Tibial nerve (tissue), 4 donors: ENCODE measurements at places on chromosomes 11 and 22. TPM values are rescaled to one million over a fixed set of nuclear protein-coding genes. Genes with fewer than 3 reads are reported as not detected.

DRD2 gene
- 1.3 TPM for total RNA-seq

KCNE3 gene
- total RNA-seq, result 7.1 TPM

ARHGEF17 gene
- 119 TPM for total RNA-seq

DNA sequence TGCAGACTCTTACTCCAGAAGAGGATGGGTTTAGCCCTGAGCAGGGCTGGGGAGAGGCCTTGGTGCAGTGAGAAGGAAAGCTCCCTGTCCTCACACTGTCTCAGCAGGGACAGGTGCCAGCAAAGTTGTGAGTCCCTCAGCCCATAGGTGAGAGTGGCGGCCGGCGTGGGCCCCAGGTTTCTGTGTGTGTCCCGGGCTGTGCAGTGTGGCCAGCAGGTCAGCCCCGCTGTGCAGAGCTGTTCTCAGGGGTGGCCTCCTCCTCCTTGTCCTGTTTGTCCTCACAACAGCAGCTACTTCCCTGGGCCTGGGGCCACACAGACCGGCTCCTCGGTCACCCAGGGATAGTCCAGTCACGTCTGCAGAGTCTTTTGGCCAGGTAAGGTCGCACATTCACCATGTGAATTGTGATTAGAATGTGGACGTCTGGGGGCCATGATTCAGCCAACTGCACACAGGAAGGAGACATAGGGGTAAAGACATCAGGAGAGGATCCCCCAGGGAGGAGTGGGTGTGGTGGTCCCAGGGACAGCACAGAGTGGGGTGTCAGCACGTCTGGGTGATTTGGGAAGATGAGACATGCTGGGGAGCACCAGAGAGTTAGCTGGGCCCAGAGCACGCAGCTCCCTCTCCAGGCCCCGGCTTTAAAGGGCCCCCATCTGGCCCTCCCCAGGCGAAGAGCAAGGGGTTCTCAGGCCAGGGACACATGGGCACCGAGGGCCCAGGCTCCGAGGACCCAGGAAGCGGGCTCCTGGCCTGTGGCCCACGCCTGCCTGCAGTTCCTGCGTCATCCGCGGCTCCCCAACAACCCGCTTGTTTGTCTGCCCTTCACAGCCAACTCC, 81.6 kb downstream of the MYEOV start:
- no peak for DNase-seq

DNA sequence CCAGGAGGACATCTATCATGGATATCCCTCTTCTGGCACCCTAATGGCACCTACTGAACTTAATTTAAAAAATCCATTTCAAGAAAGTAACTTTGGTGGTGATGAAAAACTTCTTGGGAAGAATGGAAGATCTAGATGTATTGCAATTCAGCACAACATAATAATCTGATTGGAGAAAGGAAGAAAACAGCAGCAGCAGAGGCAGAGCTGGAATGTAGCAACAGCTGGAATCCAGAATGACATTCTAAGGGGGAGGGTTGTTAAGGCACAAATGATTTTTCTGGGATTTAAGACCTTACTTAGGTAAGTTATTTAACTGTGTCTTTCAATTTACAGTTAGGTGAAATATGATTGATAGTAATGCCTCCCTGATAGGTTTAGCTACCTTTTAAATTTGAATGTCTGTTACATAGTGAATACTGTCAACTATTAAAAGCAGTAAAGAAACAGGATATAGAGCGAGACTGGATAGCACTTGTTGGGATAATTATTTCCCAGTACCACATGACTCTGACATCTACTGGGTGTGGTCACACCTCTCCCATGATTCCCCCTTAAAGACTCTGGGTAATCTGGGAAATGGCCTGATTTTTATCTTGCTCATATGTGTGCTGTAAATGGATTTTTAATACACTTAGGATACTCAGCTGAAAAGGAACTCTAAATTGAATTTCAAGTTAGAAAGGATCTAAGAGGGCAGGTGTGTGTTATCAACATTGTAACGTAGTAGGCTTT, 11.7 kb downstream of the CAPRIN1 start:
- DNase-seq, result no peak

- DNase-seq, result no peak
Measured at GRCh38 chr22:50445071-50445879, 29.6 kb downstream of the SBF1 start.

DNA sequence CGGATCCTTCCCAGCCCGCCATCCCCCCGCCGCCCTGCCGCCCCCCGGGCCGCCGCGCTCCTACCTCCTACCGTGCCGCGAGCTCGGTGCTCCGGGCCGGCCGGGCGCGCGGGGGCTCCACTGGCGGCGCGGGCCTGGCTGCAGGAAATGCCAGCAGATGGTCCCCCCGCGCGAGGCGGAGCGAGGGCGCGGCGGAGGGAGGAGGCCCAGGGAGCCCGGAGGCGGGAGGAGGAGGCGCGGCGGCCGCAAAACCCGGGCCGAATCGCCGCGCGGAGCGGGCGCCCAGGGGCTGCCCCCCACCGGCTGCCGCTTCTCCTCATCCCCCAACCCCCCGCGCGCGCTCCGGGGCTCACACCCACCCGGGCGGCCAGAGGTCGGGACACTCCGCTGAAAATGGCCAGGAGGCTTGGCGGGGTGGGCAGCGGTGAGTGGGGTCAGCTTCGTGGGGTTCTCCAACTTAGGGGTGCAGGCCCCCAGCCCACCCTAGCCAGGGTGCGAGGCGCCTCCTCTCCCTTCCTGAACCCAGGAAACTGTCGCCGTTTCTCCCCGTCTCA, at the start of gene OSBPL5:
TSS of gene OSBPL5 (minus strand) at position 159 of the 554 bp plus-strand sequence. CDS start 36,162 bp downstream, outside the sequence.
- peak; percentile 55 for DNase-seq

GRCh38 chr22:22605074-22605404, 39.4 kb upstream of the GGTLC2 start:
- no peak for DNase-seq

TREH gene
- total RNA-seq, result not detected

DNA sequence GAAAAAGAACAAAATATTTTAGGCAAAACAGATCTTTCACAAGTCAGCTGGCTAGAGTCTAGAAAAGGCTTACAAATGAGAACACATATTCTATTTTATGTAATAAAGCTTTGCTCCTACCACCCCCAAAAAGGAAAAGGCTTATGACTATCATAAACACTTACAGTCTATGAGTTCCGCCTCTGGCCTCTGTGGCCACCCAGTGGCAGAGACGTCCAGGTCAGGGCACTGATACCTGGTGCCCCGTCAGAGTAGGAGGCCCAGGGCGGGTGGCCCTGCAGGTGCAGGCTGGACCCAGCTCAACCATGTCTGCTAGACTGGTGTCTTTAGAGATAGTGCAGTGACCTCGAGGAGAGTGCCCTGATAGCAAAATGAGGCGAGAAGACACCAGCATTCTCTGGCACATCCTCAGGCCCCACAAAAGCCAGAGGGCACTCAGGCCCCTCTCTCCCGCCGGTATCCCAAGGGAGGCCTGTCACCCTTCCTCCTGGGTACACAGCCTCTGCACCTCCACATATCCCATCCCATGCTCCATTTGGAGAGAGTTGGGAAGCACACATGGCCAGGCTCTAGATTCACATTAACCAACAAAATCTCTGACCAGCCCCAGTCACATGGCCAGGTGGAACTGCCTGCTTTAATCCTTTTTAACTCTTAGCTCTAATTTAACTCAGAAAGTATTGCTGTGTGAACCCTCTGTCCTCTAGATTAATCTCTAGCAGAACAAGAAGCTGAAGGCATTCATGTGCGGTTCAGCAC, 27.3 kb upstream of the SERPIND1 start:
- no peak for DNase-seq

DNA sequence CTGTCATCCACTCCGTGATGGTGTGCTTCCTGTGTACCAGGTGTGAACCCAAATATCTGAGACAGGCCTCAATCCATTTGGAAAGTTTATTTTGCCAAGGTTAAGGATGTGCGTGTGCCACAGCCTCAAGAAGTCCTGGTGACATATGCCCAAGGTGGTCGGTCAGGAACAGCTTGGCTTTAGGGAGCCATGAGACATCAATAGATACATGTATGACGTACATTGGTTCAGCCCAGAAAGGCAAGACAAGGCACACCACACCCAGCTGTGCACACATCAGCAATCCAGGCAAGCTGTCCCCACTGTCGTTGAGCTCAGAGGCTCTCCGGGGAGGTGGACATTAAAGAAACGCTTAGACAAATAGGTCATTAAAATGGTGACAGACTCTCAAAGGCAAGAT, 56.8 kb upstream of the SHANK2 start:
- no peak for DNase-seq

TUB gene
- 14.5 TPM for total RNA-seq

MMP12 gene
- not detected for total RNA-seq

DNA sequence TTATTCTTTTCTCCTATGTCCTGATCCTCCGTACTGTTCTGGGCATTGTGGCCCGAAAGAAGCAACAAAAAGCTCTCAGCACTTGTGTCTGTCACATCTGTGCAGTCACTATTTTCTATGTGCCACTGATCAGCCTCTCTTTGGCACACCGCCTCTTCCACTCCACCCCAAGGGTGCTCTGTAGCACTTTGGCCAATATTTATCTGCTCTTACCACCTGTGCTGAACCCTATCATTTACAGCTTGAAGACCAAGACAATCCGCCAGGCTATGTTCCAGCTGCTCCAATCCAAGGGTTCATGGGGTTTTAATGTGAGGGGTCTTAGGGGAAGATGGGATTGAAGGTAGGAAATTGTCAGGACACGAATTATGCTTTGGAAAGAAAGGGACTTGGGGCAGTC, 843 bp downstream of the OR51T1 start:
- DNase-seq, result no peak

ELFN2 gene
- 3.5 TPM for total RNA-seq

GRCh38 chr11:16081382-16082094, 274.8 kb downstream of the SOX6 start:
- no peak for DNase-seq

GPR137 gene
- 12.5 TPM for total RNA-seq

- no peak for DNase-seq
Measured at GRCh38 chr22:20651286-20651685, 122.6 kb upstream of the SERPIND1 start.

SAA1 gene
- 7.8 TPM for total RNA-seq

OTOG gene
- total RNA-seq, result not detected

DNA sequence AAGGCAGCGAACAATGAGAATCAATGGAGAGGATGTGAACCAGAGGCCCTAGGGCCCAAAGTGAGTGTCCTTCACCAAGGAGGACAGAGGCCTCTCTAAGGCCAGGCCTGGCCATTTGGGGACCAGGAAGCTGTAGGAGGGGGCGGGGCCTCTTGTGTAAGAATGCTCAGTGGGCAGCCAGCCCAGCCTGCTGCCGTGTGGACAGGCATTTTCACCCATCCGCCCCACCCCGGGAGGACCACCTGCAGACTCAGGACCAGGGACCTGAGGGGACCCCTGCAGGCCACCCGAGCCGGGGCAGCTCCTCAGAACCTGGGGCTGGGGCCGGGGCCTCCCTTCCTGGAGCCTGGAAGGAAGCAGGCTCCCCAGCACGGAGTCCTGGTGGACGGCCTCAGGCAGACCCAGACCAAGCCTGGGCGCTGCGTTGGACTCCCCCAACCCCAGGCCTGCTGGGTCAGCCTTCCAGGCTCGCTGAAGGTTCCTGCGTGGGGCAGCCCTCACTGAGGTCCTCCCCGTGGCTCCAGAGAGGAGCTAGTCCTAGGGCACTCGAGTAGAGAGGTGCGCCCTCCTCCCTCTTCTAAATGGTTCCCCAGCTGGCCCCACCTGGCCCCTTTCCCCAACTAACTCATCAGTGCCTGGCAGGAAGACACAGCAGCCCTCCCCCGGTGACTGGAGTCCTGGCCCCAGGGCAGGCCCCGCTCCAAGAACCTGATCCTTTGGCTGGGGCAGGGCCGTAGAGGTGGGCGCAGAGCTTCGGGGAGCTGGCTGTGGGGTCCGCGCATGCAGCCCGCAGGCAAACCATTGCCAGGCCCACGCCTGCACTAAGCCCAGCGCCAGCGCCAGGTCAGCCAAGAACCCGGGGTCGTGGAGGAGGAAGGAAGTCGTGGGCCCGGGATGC, 1.5 kb upstream of the TRABD start:
- DNase-seq, result peak; percentile 70

ARHGAP8 gene
- 3.1 TPM for total RNA-seq

GRCh38 chr11:1771273-1771672, 7.5 kb upstream of the CTSD start:
- DNase-seq, result no peak

POU2AF2 gene
- total RNA-seq, result 2.4 TPM

GRCh38 chr22:46303347-46303965, 6.8 kb downstream of the GTSE1 start:
- no peak for DNase-seq

GRCh38 chr11:67691149-67691548, 16.7 kb upstream of the ALDH3B2 start:
- no peak for DNase-seq

DNA sequence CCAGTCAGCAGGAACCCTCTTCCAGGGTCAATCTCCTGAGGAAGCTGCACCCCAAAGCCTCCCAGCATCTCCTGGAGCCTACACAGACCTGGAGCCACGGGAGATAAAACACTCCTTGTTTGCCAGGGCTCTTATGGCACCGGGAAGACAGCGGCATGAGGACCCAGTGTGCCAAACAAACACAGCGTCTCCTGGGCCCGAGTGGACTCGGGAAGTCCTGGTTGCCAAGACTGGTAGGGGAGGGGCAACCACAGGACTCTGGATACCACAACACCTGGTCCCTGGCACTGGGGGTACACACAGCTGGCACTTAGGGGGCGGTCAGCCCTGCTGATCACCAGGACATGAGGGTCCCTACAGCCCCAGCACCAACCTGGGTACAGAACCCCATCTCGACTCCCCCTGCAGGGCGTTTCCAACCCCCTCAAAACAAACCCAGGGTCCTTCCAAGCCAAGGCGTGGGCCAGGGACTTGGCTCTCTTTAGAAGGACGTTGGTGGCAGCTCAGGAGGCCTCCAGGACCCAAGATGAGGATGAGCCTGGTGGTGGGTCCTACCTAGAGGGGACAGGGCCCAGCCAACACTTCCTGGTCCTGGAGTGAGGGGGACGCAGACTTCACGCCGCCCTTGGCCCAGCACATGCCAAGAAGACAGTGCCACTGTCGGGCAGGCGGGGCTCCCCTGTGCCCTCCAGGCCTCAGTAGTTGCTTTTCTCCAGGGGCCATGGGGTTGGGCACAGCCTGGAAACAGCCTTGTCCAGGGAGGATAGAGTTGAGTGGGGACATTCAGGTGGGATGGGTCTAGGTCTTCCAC, 85.0 kb downstream of the CELSR1 start:
- DNase-seq, result no peak

KCNQ1 gene
- total RNA-seq, result 7.5 TPM

DNA sequence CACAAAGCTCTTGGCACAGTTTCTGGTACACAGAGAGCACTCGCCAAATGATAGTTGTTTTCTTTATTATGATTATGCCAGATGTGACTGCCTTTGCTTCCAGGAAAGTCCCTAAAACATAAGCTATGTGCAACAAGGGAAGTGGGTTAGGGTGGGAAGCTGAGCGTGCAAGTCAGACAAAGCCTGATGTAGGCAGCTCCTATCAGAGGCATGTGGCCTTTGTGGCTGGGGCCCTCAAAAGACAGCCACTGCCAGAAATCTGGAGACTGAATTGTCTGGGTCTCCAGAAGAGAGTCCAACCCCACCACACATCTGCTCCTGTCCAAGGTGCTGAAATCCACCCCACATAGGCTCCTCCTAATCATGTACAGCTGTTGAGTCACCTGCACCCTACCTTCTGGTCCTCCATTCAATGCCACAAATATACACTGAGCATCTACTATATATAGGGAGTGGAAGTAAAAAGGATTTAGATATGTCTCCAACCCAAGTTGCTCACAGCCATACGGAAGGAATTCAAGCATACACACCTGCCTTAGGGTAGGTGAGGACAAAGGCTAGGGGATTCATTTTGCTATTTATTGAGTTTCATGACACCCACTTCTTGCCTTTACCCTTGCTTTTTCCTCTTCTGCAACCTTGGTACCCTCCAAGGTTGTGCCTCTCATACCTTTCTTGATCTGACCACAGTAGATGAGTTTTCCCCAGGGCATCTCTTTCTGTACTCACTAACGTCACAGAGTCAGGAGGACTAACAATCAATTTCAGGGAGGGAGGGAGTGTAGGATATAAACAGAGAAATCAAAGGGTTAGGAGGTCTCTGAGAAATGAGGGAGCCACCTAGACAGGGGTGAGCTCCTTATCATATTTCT, 12.4 kb downstream of the SEC14L3 start:
- no peak for DNase-seq
